H7 (cell line): ENCODE measurements at places on chromosomes 16 and 17. TPM values are rescaled to one million over a fixed set of nuclear protein-coding genes. Genes with fewer than 3 reads are reported as not detected.

DNA sequence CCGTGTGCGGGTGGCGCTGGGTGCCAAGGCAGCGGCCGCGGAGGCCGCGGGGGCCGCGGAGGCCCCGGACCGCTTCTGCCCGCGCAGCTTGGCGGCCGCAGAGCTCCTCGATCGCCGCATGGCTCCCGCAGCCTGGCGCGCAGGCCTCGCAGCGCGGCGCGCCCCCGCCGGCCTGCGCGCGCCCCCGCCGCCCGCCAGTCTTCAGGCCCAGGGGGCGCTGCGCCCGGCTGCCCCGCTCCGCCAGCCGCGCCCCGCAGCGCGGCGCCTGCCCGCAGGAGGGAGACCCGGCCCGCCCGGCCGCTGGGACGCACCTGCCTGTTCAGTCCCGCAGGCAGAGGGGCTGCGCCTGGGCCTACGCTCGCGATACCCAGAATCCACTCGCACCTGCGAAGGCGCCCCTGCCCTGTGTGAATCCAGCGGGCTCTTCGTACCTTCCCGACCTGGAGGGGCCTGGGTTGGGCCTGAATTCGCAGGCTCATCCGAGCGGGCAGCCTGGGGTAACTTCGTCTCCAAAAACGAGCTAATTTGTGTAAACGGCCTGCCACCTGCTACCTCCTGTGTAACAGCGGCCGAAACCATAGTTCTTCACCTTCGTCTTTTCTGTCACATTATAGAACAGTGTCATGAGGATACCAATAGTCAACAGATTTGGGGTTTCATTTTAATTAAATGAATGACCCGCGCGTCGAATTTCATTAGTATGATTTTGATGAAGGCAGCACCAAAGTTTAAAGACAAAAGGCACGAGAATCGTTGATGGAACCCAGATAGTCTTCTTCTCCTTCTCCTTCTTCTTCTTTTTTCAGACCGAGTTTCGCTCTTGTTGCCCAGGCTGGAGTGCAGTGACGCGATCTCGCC, at the start of gene CENPV:
Gene CENPV, minus strand, starts transcription at position 153 of the 858 bp plus-strand sequence. Its CDS starts 33 bp downstream, at position 120.
- peak; percentile 98 for DNase-seq

GRCh38 chr16:78972006-78972405, 628.5 kb downstream of the MAF start:
- DNase-seq: no peak

DNA sequence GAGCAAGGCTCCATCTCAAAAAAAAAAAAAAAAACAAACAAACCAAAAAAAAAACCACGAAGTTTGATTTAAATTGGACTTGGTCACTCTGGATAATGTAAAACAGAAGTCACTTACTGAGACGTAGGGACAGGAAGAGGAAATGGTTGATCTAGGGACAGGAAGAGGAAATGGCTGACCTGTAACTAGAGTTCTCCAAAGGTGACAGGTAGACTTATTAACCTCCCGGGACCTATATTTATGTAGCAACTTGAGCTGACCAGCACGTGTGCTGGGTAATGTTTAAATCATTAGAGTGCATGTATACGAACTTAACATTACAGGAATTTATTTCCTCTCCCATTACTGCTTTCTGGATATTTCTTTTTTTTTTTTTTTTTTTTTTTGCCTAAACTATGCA, 81.5 kb upstream of the DHX40 start:
- DNase-seq: no peak

PSMC3IP gene
- 14.7 and 17.0 TPM in 2 replicates for total RNA-seq
